Lung microvascular endothelial cell (primary cell): ENCODE measurements at places on chromosomes 7 and 10. TPM values are rescaled to one million over a fixed set of nuclear protein-coding genes. Genes with fewer than 3 reads are reported as not detected.

DNA sequence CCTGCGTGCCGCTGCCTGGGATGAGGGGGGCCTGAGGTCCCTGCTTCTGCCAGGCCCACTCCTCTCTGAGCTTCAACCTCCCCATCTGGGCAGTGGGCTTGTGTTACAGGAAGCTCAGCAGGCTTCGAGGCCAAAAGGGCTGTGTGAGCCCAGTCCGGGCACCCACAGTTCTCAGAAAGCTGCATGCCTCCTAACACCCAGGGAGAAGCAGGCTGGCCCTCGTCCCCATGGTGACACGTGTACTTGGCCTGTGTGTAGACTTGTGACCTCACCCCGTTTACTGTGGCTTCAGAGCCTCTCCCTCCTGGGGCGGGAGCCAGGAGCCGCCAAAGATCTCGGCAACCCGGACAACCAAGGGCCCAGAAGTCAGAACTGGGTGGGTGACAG is 2.2 kb upstream of the GRIFIN start:
- DNase-seq, result no peak

PNLIP gene
- total RNA-seq, result not detected in 2 replicates

FRAT1 gene
- 3.7 and 5.8 TPM in 2 replicates for total RNA-seq

AP4M1 gene
- 12.5 and 13.1 TPM in 2 replicates for total RNA-seq

GHRHR gene
- total RNA-seq, result not detected in 2 replicates

CFAP69 gene
- total RNA-seq, result 0.40 and 0.44 TPM in 2 replicates

PTPRE gene
- total RNA-seq, result 89.8 and 254 TPM in 2 replicates

GRCh38 chr10:29409241-29410054 is 120.6 kb downstream of the LYZL1 start:
- peak; percentile 64 for DNase-seq

- no peak for DNase-seq
Measured at GRCh38 chr7:80277434-80278427, 143.1 kb downstream of the GNAI1 start.

GRCh38 chr7:139068544-139069399 is 32.9 kb upstream of the ZC3HAV1L start:
- DNase-seq, result no peak

- no peak for DNase-seq
Measured at GRCh38 chr7:93955304-93955703, 33.8 kb downstream of the GNG11 start.

TFR2 gene
- total RNA-seq, result under 0.01 TPM in 2 replicates

GRCh38 chr10:118551535-118552100 is 43.8 kb downstream of the PRLHR start:
- no peak for DNase-seq

DNA sequence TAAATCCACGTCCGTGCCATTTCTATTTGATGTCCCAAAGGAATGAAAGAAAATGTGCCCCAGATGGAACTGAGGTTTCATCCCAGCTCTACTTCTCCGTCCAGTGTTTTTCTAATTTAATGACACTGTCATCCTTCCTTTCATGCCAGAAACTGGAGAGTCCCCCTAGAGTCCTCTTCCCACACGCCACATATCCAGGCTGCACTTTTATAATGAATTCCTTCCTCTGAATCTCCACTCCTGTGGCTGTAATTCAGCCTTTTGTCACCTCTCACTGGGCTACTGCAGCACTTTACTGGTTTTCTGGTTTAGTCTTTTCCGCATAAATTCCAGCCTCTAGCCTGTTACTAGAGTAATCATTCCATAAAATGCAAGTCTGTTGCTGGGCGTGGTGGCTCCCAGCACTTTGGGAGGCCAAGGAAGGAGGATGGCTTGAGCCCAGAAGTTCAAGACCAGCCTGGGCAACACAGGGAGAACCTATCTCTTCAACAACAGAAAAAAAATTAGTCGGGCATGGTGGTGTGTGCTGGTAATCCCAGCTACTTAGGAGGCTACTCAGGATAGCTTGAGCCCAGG is 142.6 kb upstream of the RHEB start:
- DNase-seq, result no peak

HILPDA gene
- 6.8 and 8.9 TPM in 2 replicates for total RNA-seq

SLC16A12 gene
- not detected in 2 replicates for total RNA-seq

DNA sequence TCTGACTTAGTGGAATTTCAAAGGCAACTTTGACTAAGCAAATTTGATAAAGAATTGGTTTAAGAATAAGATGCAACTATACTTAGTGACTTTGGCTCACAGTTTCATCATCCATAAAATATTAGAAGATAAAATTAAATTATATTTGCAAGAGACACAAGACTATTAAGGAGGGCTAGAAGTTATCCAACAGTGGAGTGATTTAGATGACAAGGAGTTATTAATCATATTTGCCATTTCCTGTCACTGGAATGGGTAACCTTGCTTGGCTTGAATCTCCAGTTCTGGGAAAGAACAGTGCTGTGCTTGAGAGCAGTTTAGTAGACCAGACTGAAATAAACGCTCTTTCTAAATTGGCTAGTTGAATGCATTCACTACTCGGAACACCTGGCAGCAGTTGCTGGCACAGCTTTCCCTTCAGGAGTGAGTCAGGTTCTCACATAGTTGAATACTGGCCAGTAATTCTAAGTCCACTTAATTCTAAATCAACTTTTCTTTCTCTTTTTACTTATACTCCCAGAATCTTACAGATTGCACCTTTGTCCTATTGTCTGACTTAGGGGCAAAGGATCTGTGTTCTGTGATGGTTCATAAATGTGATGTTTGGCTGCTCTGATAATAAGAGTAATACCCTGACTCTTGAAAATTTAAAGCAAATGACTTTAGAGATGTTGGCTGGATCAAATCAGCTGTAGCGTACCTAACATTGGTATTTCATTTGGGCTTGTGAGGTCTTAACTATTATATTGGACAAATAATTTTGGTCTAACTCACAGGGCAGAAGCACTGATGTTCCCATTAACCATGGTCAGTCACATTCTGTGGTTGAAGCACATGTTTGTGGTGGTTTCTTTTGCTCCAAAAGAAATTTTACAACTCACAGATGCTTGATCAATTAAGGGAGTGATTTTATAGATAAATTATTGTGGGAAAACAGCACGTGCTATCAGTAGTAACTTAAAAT is 16.6 kb downstream of the STMP1 start:
- DNase-seq, result peak; percentile 81

KLLN gene
- total RNA-seq, result 0.20 and 0.22 TPM in 2 replicates

- DNase-seq, result peak; percentile 48
Measured at GRCh38 chr7:114819616-114820362, 102.1 kb upstream of the MDFIC start.

GRCh38 chr7:104264285-104264684 is 56.5 kb upstream of the ORC5 start:
- DNase-seq, result no peak

- no peak for DNase-seq
Measured at GRCh38 chr7:132779164-132779563, 202.9 kb upstream of the PLXNA4 start.

DRGX gene
- not detected in 2 replicates for total RNA-seq

DNA sequence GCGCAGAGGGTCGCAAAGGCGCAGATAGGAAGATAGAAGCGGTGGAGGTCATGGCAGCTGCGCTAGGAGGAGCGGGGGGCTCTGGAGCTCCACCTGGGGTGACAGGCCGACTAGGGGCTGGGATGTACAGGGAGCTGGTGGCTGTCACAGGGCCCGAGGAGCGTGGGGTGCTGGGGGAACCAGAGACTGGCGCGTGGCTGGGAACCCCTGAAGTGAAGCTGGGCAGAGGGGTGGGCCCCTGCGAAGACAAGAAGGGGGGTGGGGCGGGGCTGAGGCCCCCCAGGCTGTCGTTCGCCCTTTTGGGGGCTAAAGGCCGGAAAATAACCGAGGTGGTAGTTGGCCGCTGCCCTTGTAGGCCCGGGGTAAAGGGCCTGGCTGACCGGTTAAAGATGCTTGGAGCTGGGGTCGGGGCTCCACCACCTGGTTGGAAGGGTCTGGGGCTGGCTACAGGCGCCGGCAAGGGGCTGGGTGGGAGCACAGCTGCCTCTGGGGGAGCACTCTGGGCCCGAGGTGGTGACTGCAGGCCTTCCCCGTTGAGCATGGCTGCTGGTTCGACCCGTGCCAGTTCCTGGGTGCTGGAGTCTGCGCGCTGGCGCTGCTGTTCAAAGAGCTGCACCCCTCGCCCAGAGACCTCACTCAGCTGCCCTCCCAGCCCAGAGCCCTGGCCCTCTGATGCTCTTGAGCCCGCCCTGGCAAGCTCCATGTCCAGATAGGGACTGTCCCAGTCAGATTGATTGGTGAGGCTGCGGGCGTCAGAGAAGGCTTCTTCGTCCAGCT is 6.8 kb upstream of the MYOZ1 start:
- no peak for DNase-seq

MMD2 gene
- total RNA-seq, result not detected in 2 replicates

- no peak for DNase-seq
Measured at GRCh38 chr7:16945372-16945771, 63.6 kb upstream of the AGR3 start.

DNA sequence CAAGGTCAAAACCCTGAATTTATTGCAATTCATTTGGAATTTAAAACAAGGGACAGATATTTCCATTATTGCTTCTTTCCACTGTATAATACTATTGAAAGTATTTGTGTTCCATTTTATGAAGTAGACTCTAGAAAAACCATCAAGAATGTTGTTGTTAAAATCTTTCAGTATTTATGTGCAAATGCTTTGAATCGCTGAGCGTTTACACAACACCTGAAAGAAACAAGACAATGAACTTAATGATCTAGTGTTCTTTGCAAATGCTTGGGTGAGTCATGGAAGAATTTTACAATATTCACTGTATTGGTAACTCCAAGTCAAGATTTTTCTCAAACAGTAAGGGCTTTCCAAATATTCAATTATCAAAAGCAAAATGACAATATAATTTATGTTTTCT is 97.1 kb downstream of the VIPR2 start:
- DNase-seq, result no peak

HMX2 gene
- not detected in 2 replicates for total RNA-seq

- DNase-seq, result no peak
Measured at GRCh38 chr7:106658316-106659165, 2.4 kb downstream of the CCDC71L start.

- no peak for DNase-seq
Measured at GRCh38 chr10:132105302-132105995, 39.7 kb downstream of the JAKMIP3 start.

DNA sequence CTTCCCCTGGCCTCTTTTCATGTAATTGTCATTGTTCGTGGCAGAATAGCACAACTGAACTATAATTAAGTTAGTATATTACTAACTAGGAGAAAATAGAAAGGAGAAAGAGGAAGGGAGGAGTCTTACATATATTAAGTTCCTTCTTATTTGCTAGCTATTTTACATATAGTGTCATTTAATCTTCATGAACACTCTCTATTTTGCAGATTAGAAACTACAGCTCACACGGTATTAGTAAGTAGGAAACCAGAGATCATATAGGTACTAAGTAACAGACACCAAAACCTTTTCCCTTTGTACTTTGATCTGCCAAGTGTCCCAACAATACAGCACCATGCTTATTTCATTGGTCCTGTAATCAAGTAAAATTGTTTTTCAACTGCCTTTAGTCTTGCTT is 202.4 kb upstream of the HPS1 start:
- no peak for DNase-seq

GRCh38 chr10:72375585-72375984 is 20.9 kb upstream of the DNAJB12 start:
- peak; percentile 31 for DNase-seq

DNA sequence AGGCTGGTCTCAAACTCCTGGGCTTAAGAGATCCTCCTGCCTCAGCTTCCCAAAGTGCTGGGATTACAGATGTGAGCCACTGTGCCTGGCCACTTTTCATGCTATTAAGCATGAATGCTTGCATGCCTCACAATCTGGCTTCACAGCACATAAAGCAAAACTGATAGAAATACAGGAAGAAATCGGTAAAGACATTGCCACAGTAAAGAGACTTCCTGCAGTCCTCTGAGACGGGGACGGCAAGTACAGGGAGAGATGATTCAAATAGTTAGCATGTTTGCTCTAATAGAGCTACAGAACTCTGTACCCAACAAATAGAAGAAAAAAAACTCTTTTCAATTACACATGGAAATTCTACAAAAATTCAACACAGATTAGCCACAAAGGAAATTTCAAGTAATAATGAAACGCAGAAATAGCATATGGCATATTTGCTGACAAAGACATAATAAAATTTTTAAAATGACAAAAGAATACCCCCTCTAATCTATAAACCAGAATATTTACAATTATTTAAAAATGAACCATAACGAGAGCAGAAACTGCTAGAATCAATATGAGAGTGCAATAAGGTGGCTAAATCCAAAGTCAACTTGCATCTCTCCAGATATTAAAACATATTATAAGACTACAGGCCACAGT is 32.3 kb downstream of the CARD11 start:
- DNase-seq, result no peak

DNA sequence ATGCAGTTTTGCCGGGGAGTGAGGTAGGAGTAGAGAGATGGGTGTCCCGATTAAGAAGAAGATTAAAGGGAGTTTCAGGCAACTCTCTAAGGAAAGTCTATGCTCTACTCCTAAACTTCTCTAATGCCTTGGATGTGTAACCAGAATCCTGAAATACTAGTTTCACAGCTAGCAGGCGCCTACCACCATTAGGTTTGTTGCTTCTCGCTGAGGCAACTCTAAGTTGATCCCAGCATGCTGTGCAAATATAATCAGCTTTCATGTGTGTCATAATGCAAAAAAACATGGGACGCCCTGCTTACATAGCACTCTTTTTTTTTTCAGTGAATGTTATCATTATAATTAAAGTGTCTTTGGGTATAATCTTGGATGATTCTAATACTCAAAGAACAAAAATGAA is 50.4 kb upstream of the FAM3C start:
- no peak for DNase-seq

DNA sequence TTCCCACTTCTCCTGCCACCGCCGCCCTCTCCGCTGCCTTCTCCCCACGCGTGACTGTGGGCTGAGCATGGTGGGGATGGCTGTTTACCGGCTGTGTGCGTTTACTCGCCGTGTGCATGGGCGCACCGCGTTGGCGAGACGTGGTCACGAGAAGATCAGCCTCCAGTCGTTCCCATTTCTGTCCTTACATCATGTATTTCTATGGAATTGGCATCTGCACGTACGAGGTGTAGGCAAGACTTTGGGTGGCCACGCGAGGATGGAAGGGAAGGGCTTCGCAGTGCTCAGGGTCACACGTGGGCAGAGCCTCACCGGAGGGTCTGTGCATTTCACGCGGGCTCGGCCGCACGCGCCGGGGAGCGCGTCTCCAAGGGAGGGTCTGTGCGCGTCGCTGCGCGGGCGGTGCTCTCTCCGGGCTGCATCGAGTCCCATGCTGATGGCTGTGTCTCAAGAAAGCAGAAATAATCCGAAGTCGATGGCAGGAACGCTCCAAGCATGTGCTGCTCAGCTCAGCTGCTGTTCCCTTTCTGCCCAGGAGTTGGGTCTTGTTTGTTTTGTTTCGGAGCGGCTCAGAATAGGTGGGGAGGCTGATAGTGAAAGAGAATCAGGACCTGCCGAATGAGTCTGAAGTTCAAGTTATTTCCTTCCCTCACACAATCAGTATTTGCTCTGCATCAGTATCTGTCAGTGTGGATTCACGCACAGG is 973 bp downstream of the CAMK1D start:
- peak; percentile 46 for DNase-seq
